ENCODE measurements at places on chromosomes 5 and 9.

- DNase-seq = no peak
Measured at GRCh38 chr9:2411459-2412215, 209.9 kb upstream of the VLDLR start.

- DNase-seq = no peak
Measured at GRCh38 chr9:137304383-137305059, 2.5 kb upstream of the NRARP start.

GRCh38 chr5:128965638-128966302, 482 bp downstream of the SLC27A6 start:
- no peak for DNase-seq

DNA sequence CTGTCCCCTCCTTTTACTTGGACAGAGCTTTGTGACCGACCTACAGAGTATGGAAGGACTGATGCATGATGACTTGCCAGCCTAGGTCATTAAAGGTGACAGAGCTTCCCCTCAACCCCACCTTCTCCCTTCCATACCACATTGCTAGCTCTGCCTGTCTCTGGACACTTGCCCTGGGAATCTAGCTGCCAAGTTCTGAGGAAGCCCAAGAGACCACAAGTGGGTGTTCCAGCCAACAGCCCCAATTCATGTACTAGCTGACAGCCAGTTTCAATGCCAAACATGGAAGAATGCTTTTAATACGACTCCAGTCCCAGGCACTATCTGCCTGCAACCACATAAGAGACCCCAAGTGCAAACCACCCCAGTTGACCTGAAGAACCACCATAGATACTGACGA, 477.1 kb downstream of the SPOCK1 start:
- no peak for DNase-seq

DNA sequence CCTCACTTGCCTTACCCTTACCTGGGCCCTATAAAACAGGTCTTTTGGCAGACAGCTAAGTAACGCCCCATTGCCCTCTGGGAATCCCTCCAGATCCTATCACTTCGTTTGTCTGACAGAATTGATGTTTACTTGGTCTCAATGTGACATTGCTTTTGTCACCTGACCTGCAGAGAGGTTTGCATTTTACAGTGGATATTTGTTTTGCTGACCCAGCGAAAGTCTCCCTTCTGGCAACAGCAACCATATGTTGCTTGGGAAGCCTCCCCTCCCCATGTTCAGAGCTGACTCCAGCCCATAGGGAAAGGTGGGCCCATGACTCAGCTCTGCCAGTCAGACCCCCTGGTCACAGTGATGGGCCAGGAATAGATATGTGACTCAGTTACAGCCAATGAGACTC, 54.0 kb upstream of the LARP1 start:
- no peak for DNase-seq

DNA sequence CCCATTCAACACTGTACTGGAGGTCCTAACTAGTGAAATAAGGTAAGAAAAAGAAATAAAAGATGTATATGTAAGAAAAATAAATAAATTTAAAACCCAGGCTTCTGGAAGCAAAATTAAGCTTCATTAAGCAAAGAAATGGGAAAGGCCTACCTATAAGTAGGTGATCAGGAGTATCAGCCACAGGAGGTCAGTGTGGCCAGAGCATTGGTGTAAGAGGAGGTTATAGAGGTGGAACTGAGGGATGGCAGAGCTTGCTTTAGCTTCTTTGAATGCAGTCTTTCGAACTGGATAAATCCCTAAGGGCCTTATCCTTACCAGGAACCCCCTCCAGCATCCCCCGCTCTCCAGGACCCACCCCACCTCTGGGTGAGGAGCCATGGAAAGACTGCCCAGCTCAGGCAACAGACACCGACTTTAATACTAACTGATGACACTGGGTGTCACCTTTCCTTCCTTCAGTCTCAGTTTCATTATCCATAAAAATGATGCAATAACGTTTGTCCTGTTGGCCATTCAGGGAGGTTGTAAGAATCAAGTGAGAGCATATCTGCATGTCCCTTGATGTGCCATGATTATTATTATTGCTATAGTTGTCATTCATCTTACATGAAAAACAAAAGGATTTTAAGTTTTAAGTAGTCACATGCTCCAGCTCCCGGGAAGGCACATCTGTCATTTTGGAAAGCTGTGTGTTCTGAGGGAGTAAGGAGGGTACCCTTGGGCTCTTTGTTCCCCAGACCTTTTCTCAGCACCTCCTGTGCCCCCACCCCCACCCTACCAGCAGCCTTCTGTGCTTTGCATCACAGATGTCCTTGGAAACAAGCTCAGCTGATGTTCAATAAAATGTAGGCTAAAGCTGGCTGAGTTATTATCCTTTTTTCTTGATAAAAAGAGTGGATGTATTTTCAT, 50.8 kb upstream of the CTNNA1 start:
- DNase-seq = no peak

DNA sequence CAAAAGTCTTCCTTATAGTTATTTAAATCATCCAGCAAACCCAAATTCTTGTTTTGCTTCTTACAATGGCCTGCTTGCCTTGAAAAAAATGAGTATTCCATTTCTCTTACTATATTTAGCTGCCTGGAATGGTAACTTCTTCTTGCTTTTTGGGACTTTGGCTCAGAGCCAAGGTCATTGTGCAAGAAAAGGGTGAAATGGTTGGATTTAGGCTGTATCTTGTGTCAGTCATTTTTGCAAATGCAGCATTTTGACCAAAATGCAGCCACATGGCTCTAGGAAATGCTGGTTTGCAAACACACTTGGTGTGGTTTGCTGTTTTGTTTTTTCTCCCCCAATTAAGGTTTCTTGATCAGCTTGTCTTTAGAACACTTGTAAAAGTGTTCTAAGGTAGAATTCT, 133.3 kb upstream of the ELL2 start:
- DNase-seq = no peak

- DNase-seq = no peak
Measured at GRCh38 chr9:88741335-88741734, 206.4 kb downstream of the NXNL2 start.

GRCh38 chr9:68480807-68481206, 59.9 kb downstream of the TMEM252 start:
- DNase-seq = no peak

DNA sequence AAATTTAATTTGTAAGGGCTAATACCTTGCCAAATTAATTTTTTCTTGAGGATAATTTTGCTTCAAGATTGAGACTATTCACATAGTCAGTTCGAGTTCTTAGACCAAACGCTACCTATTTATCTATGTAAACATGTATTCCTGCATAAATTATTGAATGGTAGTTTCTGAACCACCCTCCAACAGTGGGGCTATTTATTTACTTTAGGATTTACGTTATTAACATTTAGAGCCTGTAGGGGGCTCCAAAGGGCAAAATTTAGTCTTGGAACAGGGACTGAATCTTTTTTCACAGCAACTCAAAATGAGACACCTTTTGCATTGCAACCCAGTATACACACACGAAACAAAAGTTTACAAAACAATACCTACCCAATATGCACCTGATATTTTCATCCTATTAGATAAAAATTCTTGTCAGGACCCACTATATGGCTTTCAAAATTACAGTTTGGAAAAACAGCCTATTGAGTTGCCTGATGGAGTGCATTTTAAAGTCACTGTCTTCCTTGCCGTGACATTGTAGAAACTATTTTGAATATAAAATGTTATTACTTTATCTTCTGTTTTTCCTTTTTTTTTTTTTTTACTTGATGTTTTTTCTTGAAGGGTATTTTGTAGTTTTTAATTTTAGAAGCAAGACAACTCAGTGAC, 47.1 kb upstream of the POU4F3 start:
- DNase-seq = peak; percentile 71

All from hematopoietic multipotent progenitor cell treated with erythropoietin and hydrocortisone succinate and interleukin-3 and kit ligand, for 17 days (in vitro differentiated cells).